Liver (tissue), 10 donors: ENCODE measurements at places on chromosomes 12 and 14. TPM values are rescaled to one million over a fixed set of nuclear protein-coding genes. Genes with fewer than 3 reads are reported as not detected.

ACTR6 gene
- polyA plus RNA-seq: 7.9 TPM

KCNC2 gene
- polyA plus RNA-seq: not detected

SLC5A8 gene
- polyA plus RNA-seq: not detected

GYS2 gene
- 48.5 TPM for polyA plus RNA-seq

RILPL2 gene
- 2.1 TPM for polyA plus RNA-seq

CISTR gene
- polyA plus RNA-seq: not detected

BDKRB2 gene
- 0.15 TPM for polyA plus RNA-seq

AMN gene
- polyA plus RNA-seq: 5.1 TPM

CAPS2 gene
- polyA plus RNA-seq: 1.4 TPM

MSRB3 gene
- 1.0 TPM for polyA plus RNA-seq

AGAP2 gene
- 0.28 TPM for polyA plus RNA-seq

LRRC9 gene
- polyA plus RNA-seq: 0.32 TPM

TAS2R50 gene
- polyA plus RNA-seq: not detected

ACSS3 gene
- 18.2 TPM for polyA plus RNA-seq

B3GNT4 gene
- polyA plus RNA-seq: 0.43 TPM

TSHR gene
- polyA plus RNA-seq: 3.2 TPM

EML5 gene
- polyA plus RNA-seq: 0.18 TPM

BATF gene
- polyA plus RNA-seq: 0.92 TPM

TMPRSS12 gene
- not detected for polyA plus RNA-seq

OR4K5 gene
- not detected for polyA plus RNA-seq

MYF5 gene
- polyA plus RNA-seq: not detected

TAS2R31 gene
- polyA plus RNA-seq: 0.99 TPM

DEGS2 gene
- polyA plus RNA-seq: 0.13 TPM

ACOT4 gene
- polyA plus RNA-seq: 12.6 TPM

TOMM20L gene
- polyA plus RNA-seq: not detected
